AG04449 (cell line): ENCODE measurements at places on chromosomes 6 and 20.

DNA sequence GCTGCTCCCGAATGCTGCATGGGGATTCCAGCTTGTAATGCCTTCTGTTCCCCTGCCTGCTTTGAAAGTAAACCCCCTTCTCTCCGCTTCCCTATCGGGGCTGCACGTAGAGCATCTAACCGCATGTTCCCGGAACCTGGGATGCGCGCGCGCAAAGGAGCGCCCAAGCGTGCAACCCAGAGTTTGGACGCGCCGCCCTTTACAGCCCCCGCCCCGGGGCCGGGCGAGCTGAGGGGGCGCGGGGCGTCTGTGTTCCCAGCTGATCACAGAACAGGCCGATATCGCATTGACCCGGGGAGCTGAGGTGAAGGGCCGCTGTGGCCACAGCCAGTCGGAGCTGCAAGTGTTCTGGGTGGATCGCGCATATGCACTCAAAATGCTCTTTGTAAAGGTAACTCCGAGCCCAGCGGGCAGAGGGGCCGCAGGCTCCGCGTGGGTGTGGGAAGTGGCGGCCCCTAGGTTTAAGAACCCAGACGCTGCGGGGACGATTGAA, 1.4 kb downstream of the LAMP5 start:
- DNase-seq = no peak

- DNase-seq = no peak
Observed at GRCh38 chr6:1075444-1075843, 236.5 kb upstream of the FOXQ1 start.

GRCh38 chr6:119284861-119285521, 64.6 kb downstream of the MAN1A1 start:
- no peak for DNase-seq

DNA sequence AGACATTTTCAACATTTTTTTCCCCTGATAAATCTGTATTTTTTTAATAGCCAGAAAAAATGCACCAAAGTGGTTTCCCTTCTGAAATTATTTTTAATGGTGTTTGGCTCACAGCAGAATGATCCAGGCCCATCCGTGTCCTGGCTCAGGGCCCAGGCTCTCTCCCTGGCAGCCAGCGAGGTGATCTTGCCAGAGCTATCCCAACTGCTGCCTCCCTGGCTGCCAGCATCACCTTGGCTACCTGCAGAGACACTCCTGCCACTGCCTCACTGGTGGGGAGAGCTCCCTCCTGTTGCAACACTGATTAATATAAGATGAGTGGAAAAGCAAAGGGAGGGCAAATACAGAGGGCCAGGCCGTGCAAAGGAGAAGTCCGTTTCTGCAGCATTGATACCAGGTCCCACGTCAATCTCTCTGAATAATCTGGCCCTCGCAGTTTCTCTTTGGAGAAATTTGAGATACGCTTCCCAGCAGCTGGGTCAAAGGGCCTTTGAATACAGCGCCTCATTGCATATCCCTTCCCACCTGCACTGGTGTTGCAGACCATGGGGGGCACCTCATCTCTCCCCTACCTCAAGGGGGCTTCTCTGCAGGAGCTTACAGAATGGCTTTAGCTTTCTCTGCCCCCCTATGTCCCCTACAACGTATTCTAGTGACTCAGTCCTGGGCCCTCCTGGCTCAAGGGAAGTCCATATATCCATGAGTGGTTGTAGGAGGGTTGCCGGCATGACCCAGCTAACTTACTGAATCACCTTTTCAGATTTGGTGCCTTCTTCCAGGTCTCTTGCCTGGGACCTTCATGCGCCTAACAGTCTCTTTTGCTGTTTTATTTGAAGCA, 12.8 kb upstream of the DSTN start:
- no peak for DNase-seq

GRCh38 chr20:17541996-17542395, 10.8 kb upstream of the BFSP1 start:
- no peak for DNase-seq

DNA sequence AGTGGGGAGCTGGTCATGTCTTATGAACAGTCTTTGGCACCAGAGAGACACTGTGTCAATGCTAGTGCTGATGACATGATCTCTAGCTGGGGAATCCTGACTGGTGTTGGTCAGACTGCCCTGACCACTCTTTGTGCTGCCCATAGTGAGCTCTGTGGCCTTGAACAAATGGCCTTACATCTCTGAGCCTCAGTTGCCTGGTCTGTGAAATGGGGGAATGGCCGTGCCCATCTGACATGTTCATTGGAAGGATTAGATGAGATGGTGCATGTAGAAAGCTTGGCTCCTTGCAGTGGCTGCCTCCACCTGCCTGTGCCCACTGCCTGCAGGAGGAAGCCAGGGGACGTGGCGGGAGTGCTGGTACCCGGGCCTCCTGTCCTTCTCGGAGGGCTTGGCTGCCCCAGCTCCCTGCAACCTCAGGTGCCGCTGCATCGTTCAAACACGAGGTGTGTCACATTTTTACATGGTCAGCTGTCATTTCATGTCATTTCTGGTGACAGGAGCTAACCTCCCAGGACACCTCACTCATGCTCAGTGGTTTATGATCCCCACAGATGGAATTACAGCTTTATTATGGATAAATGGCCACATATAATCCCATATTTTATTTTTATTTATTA, 45.8 kb downstream of the ANKRD60 start:
- DNase-seq = no peak
